ENCODE measurements at places on chromosomes 5 and 9.

- no peak for DNase-seq
Measured at GRCh38 chr9:124660341-124660801, 110.7 kb downstream of the NR6A1 start.

DNA sequence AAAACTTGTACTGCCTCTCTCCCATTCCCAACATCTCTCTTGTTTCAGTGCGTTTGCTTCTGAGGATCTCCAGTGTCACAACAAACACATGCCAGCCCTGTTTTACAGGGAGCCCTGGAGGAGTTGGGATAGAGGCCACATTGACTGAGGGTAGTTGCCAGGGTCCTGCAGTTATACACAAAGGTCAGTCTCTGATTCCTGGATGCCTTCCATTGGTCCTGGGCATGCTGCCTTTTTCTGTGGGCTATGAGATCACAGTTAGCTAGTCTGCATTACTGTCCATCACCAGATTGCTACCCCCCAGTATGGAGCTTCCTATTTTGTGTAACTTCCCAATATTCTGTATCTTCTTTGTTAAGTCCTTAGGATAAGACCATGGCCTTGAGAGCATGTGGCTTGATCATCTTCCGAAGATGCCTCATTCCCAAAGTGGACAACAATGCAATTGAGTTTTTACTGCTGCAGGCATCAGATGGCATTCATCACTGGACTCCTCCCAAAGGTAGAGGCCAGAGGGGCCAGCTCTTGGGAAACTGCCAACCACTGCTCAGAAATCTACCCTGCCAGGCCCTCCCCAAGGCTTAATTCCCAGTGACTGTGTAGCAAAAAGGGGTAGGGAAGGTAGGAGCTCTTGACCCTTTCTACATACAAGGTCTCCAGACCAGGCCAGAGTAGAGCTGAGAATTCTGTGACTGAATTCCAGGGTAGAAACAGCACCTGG, 9.5 kb downstream of the NUDT2 start:
- DNase-seq, result no peak

DNA sequence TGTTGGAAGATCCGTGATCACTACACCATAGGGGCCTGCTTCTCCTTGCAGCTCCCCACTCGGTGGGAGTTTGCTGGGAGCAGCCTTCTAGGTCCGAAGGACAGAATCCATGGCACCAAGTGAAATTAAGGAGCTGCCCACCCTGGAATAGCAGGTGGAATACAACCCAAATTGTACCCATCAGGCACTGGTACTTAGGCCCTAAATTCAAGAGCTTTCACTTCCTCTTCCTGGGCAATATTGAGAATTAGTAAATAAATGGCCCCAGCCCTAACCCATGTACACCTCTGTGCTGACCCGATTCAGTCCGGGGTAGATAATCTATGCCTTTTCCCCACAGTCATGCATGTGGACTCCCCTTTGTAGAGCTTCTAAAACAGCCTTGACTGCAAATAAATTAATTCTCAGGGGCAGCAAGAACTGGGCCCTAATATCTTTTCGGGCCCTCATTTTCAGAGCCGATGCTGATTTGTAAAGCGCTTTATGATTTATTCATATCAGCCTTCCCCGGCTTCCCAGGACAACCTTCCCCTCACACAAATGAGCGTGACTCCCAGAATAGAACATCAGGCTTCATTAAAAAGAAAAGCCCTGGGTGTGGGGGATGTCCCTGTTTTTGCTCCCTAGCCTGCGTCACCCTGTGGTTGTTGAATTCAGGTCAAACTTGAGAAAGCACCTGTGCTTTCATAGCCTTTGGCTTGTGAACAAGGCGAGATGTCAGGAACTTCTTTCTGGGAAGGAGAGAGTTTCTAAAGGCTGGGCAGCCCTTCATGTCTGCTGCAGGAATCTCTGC, 126.1 kb upstream of the TBC1D2 start:
- DNase-seq, result no peak

DNA sequence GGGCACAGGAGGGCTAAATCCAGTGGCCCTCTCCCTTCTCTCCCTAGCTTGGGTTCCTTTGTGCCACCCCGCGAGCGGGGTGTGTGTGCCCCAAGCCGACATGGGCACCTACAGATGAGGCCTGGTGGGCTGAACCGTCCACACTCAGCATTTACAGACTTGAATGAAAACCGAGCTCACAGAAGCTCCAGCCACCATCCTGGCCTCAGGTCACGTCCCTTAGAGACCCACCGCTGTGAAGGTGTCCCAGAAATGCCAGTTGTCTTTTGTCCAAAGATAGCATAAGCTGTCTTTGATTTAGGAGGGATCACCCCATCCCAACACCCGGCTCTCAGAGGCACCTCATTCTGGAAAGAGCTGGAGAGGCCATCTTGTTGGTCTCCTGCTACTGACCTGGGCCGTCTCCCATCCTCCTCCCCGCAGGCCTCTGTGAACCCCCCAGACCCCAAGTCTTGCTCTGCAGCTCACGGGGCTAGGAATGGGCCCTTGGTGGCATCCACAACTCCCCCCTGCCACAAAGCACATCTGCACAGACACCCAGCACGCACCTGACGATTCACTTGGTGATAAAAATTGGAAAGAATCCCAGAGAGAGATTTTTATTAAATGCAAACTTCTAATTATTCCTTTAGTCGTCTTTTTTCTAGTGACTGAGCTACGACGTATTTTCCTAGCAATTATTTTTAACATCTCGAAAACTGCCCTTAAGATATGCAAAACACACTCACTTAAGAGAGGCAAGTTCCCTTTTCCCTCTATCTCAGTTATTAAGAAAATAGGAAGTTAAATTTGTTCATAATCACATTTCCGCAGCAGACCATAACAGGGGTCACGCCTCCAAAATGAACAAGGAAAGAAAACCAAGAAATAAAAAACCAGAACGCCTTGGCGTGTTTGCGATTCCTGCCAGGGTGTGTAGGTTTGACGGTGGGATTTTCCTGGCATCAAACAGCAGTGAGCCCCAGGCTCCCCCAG, 80.5 kb upstream of the LMX1B start:
- DNase-seq, result no peak

DNA sequence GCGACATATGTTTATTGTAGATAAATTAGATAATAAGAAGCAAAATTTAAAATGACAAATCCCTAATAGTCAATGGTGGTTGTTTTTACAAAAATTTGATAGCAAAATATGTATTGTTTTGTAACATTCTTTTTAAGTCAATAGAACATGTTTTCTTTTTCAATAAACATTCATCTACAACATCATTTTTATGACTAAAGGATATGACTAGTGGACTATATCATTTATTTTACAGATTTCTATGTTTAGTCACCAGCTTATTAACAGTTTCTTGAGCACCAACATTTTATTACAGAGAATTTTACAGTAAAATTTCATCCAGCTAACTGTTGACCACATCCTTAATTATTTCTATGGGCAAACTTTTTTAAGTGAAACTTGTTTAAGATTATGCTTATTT, 114.7 kb upstream of the IL7R start:
- no peak for DNase-seq

- DNase-seq, result no peak
Measured at GRCh38 chr5:177399997-177400868, at the start of gene PFN3. PFN3 (minus strand) TSS chr5:177400661; CDS start chr5:177400576, 85 bp downstream.

GRCh38 chr5:73114044-73114688, 6.2 kb upstream of the TMEM171 start:
- DNase-seq, result no peak

DNA sequence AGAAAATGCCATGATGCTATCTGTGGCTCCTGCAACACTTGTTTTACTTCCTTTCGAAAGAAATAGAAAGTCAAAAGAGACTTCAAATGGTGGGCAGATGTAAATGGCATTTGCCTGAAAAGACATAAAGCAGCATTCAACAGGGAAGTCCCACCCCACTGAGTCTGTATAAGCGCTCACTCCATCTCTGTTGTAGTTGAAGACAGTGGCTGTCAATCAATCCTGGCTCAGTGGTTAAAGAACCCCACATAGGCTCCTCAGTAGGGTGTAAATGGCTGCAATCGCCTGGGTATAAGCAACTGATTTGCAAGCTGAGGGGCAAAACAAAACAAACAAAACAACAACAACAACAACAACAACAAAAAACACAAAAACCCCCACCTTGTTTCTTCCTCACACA, 158.7 kb downstream of the EFNA5 start:
- no peak for DNase-seq

- no peak for DNase-seq
Measured at GRCh38 chr5:8429778-8430758, 561.1 kb downstream of the MTRR start.

DNA sequence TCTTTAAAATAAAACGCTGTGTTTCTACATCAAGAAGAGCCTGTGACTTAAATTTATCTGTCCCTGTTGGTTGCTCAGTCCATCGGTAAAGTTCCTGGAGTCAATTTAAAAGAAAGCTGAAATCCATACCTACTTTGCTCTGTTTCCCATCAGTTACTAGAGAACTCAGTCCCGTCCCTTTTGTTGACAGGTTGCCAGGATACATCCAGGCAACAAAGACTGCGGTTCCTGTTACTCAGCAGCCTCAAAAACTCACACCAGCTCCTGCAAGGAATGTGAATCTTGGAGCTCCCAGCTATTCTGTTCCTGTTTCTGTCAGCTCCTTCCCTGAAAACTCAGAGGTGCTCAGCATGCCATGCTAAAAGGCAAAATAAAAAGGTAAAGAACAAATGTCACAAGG, at the start of gene ZNF474:
Gene ZNF474, plus strand, starts transcription at position 241 of the 400 bp plus-strand sequence. CDS start 22,445 bp downstream, outside the sequence.
- DNase-seq, result no peak

- no peak for DNase-seq
Measured at GRCh38 chr5:23012842-23013241, 159.7 kb upstream of the CDH12 start.

GRCh38 chr5:73435759-73436534, 12.6 kb downstream of the FOXD1 start:
- DNase-seq, result no peak

- no peak for DNase-seq
Measured at GRCh38 chr5:80763873-80764647, 109.3 kb upstream of the DHFR start.
